ENCODE measurements at places on chromosomes 1 and 21. TPM values are rescaled to one million over a fixed set of nuclear protein-coding genes. Genes with fewer than 3 reads are reported as not detected.

DNA sequence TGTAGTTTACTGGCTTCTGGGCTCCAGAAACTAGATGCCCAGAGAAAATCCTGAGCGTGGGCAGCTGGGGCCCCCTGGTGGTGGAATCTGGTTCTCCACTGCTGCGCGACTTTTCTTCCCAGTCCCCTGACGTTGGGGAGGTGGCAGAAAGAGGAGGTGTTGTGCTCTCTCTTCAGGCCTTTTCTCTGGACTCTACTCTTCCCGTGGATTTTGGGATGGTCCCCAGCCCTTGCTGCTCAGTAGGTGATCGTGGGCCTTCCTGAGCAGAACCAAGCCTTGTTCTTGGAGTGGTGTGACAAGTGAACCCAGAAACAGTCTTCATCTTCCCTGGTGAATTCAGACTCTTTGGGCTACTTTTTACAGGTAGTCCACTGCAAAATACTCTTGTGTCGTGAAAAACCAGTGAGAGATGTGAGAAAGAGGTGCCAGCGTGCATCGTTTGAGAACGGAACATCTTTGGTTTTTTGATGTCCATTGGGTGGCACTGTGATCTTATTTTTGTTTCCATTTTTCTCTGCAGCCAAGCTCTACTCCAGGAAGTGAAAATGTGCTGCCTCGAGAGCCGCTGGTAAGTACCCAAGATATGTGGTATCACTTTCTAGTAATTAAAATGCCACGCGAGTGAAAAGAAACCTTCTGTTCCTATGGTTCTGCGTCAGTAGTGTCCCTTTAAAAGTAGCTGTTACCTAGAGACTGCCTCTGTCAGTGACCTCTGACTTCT lies 20.2 kb downstream of the PEX14 start:
- no peaks in the 10 kb centered on the region for H3K36me3 ChIP-seq
- peak; percentile 78 for DNase-seq
- peaks cover 2% of the 10 kb centered on the region for H3K4me1 ChIP-seq
- H3K27ac ChIP-seq = peak overlapping the region; percentile 26

The IL19 gene
- not detected for total RNA-seq

The SLC45A3 gene
- total RNA-seq = 4.9 TPM

DNA sequence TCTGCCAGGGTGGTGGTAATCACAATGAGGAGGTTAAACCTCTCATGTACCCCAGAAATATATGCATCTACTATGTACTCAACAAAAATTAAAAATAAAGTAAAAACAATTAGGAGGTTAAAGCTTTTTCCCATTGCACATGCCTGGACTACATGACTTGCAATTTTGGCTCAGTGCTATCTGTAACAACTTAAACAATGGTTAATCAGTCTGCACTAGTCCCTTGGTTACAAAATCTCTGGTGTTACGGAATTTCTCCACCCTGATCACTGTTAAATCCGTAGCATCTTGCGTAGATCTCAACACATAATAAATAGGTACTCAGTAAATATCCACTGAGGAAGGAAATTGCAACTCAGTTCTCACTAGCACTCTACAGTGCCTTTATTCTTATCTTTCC lies 66.5 kb downstream of the SDCCAG8 start:
- no peaks in the 10 kb centered on the region for H3K27me3 ChIP-seq
- no peak overlapping the region for H3K27ac ChIP-seq
- H3K4me3 ChIP-seq = no peak overlapping the region
- DNase-seq = no peak
- no peaks in the 10 kb centered on the region for H3K4me1 ChIP-seq

- H3K36me3 ChIP-seq = peaks cover 55% of the 10 kb centered on the region
- DNase-seq = no peak
- H3K27ac ChIP-seq = no peak overlapping the region
- no peaks in the 10 kb centered on the region for H3K27me3 ChIP-seq
- H3K4me1 ChIP-seq = no peaks in the 10 kb centered on the region
- no peak overlapping the region for H3K4me3 ChIP-seq
Measured at GRCh38 chr1:150227228-150227627, 8.7 kb downstream of the ANP32E start.

DNA sequence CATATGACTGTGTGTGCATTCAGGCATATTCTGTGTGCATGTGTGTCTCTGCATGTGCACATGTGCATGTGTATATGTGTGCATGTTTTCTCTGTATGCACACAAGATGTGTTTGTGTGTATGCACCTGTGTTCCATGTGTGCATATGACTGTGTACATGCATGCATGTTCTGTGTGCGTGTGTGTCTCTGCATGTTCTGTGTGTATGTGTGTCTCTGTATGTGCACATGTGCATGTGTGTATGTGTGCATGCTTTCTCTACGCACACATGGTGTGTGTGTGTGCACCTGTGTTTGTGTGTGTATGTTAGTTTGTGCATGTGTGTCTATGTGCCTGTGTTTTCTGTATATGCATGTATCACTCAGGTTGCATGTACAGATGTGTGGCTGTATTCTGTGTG lies 42.3 kb downstream of the AJAP1 start:
- DNase-seq = no peak
- H3K27ac ChIP-seq = no peak overlapping the region
- H3K27me3 ChIP-seq = no peaks in the 10 kb centered on the region
- H3K4me3 ChIP-seq = no peak overlapping the region

DNA sequence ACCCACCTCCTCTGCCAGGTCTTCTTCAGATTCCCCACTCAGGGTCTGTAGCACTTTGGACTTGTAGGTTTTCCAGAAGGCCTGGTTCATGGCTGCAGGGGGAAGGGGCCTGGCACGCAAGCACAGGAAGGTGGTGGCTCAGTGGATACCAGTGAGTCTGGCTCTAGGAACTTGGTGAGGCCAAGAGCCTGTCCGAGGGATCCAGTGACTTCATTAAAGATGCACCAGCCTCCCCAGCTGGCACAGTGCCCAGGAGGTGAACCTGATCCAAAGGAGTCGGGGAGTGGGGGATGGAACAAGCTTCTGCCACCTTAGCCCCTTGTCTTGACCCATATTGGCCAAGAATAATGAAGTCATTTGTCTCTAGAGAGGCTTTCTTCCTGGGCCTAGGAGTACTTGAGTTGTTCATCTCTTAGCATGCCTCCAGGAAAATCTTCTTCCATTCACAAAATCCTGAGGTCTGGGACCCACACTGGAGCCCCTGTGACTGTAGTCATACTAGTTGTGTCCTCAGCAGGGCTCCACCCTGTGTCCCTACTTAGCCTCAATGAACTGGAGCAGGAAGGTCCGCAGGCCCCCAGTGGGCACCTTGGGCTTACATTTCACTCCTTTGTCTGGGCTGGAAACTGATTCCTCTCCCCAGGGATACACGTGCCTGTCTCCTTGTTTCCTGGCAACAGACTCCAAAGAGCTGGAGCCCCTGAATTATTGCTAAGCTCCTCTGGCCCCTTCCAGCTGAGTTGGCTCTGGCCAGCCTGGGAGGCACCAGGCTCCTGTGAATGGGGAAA lies at the start of gene C1orf232:
C1orf232 (minus strand) TSS at position 554 of the 788 bp plus-strand sequence; CDS start at position 90, 464 bp downstream.
- H3K4me1 ChIP-seq = peaks cover 16% of the 10 kb centered on the region
- peak within 1 kb of the TSS; percentile 85 for H3K4me3 ChIP-seq
- H3K27ac ChIP-seq = peak within 1 kb of the TSS; percentile 77
- DNase-seq = no peak
- no peaks in the 10 kb centered on the region for H3K27me3 ChIP-seq

DNA sequence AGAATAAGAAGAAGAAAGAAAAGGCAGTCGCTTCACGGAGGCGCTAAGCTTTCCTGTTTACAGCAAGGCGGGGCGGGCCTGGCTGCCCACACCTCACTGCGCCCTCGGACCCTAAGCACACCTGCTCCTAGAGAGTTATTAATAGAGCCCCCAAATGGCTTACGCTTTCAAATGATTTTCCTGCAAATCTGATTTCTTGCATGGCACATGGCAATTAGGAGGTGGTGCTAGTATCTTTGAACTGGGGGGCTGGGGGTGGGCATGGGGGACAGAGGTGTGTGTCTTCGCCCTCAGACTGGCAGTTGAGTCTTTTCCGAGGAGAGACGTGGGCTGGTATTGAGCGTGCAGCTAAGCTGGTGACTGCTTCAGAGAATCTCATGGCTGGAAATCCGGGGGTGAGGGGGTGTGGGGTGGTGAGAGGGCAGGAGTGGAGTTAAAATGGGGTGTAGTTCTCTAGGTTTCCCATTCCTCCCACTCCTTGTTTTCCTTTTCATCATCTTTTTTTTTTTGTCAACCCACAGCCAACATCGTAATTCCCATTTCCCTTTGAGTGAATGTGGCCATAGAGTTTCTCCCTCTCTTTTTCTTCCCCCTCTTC lies 1.3 kb downstream of the S1PR1 start:
- peaks cover 7% of the 10 kb centered on the region for H3K4me1 ChIP-seq
- H3K27ac ChIP-seq = peak overlapping the region; percentile 95
- peaks cover 30% of the 10 kb centered on the region for H3K36me3 ChIP-seq
- DNase-seq = peak; percentile 44
- H3K4me3 ChIP-seq = peak overlapping the region; percentile 93
- H3K27me3 ChIP-seq = no peaks in the 10 kb centered on the region

GRCh38 chr1:88736633-88737248 lies 52.7 kb downstream of the PKN2 start:
- H3K4me3 ChIP-seq = no peak overlapping the region
- H3K36me3 ChIP-seq = no peaks in the 10 kb centered on the region
- peaks cover 8% of the 10 kb centered on the region for H3K4me1 ChIP-seq
- no peaks in the 10 kb centered on the region for H3K27me3 ChIP-seq
- DNase-seq = peak; percentile 68
- H3K27ac ChIP-seq = no peak overlapping the region

GRCh38 chr21:46334351-46335140 lies 10.6 kb downstream of the PCNT start:
- no peaks in the 10 kb centered on the region for H3K4me1 ChIP-seq
- no peak overlapping the region for H3K27ac ChIP-seq
- H3K27me3 ChIP-seq = no peaks in the 10 kb centered on the region
- H3K36me3 ChIP-seq = peaks cover 24% of the 10 kb centered on the region
- no peak overlapping the region for H3K4me3 ChIP-seq

Measured in cardiac muscle cell (in vitro differentiated cells and primary cell).